Activated CD4-positive, alpha-beta T cell treated with anti-CD3 and anti-CD28 coated beads for 4 hours (primary cell): ENCODE measurements at places on chromosomes 16 and 17.

DNA sequence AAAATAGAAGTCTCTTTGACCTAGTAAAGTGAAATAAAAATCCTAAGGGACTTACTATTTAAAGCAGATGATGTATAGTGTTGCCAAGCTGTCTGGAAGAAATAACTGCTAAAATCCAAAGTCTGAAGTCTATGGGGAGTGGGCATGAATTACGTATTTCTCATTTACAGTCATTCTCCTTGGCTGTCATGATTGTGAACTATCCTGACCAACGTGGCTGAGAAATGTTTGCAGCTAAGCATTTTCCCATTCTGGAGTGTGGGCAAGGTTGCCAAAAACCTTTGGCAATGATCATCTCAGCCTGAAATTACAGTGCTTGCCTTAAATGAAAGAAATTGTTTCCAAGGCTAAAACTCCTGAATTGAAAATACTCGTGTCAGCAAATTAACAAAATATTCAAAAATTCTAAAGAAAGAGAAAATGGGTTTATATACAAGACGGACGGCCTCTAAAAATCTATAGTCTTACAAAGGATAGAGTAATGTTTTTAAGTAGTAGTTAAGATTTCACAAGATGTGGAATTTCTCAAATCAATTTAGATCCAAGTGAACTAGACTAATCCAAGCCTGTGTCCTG, 77.0 kb downstream of the CACNG1 start:
- no peak for DNase-seq

GRCh38 chr17:36807496-36808179, 129.6 kb upstream of the LHX1 start:
- no peak for DNase-seq

- no peak for DNase-seq
Observed at GRCh38 chr17:2240541-2240940, 63.0 kb downstream of the SMG6 start.

DNA sequence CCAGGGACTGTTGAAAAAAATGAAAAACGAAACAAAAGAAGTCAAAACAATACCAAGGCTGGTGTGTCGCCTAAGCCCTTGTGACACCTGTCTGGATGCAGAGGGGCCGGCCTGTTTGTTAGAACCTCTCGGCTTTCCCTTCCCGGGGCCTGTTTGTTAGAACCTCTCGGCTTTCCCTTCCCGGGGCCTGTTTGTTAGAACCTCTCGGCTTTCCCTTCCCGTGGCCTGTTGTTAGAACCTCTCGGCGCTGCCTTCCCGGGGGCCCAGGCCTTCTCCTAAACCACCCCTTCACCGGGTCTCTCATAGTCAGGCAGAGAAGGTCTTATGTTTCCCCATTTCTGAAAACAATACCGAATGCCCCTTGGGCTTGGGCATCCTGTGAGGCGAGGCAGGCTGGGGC, 180.0 kb downstream of the BANP start:
- DNase-seq: no peak

- peak; percentile 96 for DNase-seq
Observed at GRCh38 chr17:5281814-5282641, at the start of gene RABEP1. Gene RABEP1 (plus strand): TSS chr17:5282284. CDS start chr17:5282487, 203 bp downstream.

DNA sequence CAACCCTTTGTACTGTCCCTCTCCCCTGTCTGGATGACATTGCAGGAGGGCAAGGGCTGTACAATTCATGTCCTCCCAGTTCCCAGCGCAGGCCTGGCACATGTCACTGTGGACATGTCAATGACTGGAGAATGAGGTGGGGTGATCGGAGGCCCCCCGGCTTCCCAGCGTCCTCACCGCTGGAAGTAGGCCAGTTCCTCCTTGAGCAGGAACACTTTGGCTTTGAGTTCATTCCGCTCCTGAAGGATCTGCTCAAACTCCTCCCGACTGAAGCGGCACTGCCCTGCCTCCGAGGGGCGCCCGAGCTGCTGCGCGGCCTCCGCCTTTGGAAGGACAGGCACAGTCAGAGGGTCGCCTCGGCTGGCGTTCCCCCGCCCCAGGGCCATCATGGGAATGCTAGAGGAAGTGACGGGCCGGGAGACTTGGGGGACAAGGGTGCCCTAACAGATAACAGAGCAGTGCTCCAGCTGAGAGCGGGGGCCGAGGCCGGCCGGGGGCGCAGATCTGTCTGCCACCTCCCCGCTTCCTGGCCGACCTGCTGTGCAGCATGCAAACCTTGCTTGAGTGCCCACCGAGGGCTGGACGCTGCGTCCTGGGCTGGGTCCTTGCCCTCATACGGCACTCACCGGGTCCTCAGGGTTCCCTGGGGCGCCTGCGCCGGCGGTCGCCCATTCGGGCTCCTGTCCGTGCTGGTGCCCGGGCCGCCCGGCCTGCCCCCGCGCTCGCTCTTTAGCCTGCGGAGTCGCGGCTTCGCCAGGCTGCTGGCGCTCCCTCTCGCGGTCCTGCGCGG, 1.3 kb downstream of the RILP start:
- DNase-seq: no peak
